ENCODE measurements at places on chromosomes 7 and 10.

- no peak for DNase-seq
- H3K4me3 ChIP-seq, result no peak overlapping the region
- no peaks in the 10 kb centered on the region for H3K27me3 ChIP-seq
- no peaks in the 10 kb centered on the region for H3K4me1 ChIP-seq
- no peaks in the 10 kb centered on the region for H3K36me3 ChIP-seq
- no peak overlapping the region for H3K27ac ChIP-seq
Measured at GRCh38 chr10:113423981-113424721, 128.7 kb upstream of the HABP2 start.

- peak; percentile 1 for DNase-seq
- H3K4me1 ChIP-seq, result no peaks in the 10 kb centered on the region
- no peaks in the 10 kb centered on the region for H3K36me3 ChIP-seq
Measured at GRCh38 chr10:106189292-106189691, 975.2 kb downstream of the SORCS1 start.

GRCh38 chr7:56447864-56448693, 331.9 kb upstream of the NUPR2 start:
- no peak overlapping the region for H3K27ac ChIP-seq
- H3K4me1 ChIP-seq, result no peaks in the 10 kb centered on the region
- DNase-seq, result no peak
- no peak overlapping the region for H3K4me3 ChIP-seq

DNA sequence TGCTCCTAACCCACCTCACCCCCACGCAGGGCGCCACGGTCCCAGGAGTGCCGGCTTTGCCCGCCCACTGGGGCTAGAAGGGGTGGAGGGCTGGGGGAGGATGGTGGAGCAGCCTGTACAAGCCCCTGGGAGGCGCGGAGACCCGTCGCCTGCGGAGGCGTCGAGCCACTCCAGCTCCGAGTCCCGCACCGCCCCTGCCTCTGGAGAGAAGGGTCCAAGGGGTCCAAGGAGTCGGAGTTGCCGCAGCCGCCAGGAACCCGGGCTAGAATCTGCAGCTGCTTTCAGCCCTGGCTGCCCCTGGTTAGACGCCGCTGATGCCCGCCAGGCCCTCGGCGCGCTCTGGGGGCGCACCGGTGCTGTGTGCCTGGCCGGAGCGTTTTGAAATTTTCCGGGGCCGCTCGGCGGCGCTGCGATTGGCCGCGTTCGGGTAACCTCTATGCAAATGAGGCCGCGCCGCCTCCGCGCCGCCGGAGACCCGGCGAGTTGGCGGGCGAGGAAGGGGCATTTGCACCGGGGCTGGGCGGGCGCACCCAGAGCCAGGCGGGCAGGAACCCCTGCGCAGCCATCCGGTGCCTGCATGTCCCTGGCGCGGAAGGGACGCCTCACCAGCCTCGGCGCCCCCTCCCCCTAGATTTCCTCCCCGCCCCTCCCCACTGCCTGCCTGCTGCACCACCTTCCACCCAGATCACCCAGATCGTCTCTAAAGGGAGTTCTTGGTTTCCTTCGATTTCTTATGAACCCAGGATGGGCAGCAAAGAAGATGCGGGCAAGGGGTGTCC, at the start of gene HMX2:
Gene HMX2, plus strand, starts transcription at position 502 of the 779 bp plus-strand sequence. Its CDS starts 243 bp downstream, at position 745.
- DNase-seq, result no peak
- H3K27me3 ChIP-seq, result 0 out of 2 replicates have a peak, but pooled peaks cover 3% of the 10 kb centered on the region
- H3K4me3 ChIP-seq, result no peak within 1 kb of the TSS
- no peaks in the 10 kb centered on the region for H3K36me3 ChIP-seq
- no peak within 1 kb of the TSS for H3K27ac ChIP-seq
- H3K4me1 ChIP-seq, result no peaks in the 10 kb centered on the region

GRCh38 chr7:135772639-135773222, 24.1 kb upstream of the FAM180A start:
- no peaks in the 10 kb centered on the region for H3K27me3 ChIP-seq
- DNase-seq, result no peak
- H3K4me1 ChIP-seq, result peaks cover 36% of the 10 kb centered on the region
- H3K27ac ChIP-seq, result peak overlapping the region; percentile 77

GRCh38 chr10:77016855-77017254, 620.8 kb downstream of the KCNMA1 start:
- no peaks in the 10 kb centered on the region for H3K36me3 ChIP-seq
- H3K27me3 ChIP-seq, result no peaks in the 10 kb centered on the region
- H3K27ac ChIP-seq, result no peak overlapping the region
- DNase-seq, result no peak
- H3K4me3 ChIP-seq, result no peak overlapping the region
- no peaks in the 10 kb centered on the region for H3K4me1 ChIP-seq

- no peaks in the 10 kb centered on the region for H3K27me3 ChIP-seq
- DNase-seq, result no peak
- H3K4me3 ChIP-seq, result no peak overlapping the region
- no peak overlapping the region for H3K27ac ChIP-seq
- no peaks in the 10 kb centered on the region for H3K36me3 ChIP-seq
Measured at GRCh38 chr10:68870545-68871104, 30.5 kb upstream of the DDX50 start.

DNA sequence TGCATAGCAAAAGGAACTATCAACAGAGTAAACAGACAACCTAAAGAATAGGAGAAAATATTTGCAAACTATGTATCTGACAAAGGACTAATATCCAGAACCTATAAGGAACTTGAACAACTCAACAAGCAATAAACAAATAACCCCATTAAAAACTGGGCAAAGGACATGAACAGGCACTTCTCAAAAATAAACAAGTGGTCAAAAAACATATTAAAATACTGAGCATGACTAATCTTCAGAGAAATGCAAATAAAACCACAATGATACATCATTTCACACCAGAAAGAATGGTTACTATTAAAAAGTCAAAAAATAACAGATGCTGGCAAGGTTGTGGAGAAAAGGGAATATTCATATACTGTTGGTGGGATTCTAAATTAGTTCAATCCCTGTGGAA, 17.1 kb downstream of the MAGI2 start:
- no peak overlapping the region for H3K4me3 ChIP-seq
- no peak overlapping the region for H3K27ac ChIP-seq
- H3K36me3 ChIP-seq, result no peaks in the 10 kb centered on the region
- no peaks in the 10 kb centered on the region for H3K4me1 ChIP-seq
- no peak for DNase-seq

DNA sequence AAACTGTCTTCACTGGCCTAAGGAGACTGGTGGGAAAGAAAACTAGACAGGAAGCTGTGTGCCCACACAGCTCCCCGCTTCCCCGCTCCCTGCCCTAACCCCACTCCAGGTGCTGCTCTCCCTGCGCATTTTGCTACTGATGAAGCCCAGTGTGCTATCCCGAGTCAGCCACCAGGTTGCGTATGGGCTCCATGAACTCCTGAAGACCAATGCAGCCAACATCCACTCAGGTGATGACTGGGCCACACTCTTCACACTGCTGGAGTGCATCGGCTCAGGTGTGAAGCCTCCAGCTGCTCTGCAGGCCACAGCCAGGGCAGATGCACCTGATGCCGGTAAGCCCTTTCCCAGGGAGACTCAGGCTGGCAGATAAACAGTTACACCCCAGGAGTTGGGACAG, 20.3 kb upstream of the NFKB2 start:
- 0 out of 2 replicates have a peak, but pooled peaks cover 4% of the 10 kb centered on the region for H3K4me1 ChIP-seq
- H3K27ac ChIP-seq, result no peak overlapping the region
- no peak overlapping the region for H3K4me3 ChIP-seq
- H3K36me3 ChIP-seq, result no peaks in the 10 kb centered on the region

DNA sequence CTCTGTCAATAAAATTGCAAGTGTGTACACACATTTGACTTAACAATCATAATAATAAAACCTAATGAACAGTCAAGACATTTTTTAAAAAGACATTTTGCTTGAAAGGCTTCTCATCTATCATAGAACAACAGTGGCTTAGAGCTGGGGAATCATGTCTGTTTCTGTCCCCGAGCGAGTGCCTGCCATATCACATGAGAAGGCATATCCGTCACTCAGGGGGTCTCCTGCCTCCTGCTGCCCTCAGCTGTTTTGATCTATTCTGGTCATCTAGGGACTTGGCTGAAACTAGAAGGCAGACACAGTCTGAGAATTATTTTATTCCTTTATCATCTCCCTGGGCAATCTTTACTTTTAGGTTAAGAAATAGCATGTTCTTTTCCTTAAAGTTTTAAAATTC, 278.7 kb upstream of the KLF6 start:
- no peak overlapping the region for H3K4me3 ChIP-seq
- peaks cover 10% of the 10 kb centered on the region for H3K4me1 ChIP-seq
- H3K36me3 ChIP-seq, result no peaks in the 10 kb centered on the region
- no peak for DNase-seq
- no peaks in the 10 kb centered on the region for H3K27me3 ChIP-seq

DNA sequence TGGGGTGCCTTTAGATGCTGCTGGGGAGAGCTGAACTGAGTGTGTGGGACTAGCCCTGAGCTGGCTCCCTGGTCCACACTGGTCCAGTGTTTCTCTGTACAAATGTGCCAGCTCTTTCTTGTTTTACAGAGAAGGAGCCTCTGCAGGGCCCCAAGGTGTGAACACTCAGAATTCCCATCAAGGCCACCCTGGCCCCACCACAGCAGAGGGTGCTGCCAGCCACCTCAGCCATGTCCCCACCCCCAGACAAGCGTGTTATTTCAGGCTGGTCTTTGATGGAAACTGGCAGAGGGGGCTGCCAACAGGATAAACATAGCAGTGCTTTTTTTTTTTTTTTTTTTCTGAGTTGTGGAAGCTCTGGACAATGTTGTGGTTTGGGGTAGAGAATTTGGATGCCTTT, 68.5 kb upstream of the LRRC18 start:
- no peaks in the 10 kb centered on the region for H3K36me3 ChIP-seq
- H3K27me3 ChIP-seq, result peaks cover 45% of the 10 kb centered on the region
- no peak overlapping the region for H3K4me3 ChIP-seq
- no peaks in the 10 kb centered on the region for H3K4me1 ChIP-seq
- no peak for DNase-seq

GRCh38 chr10:89414879-89415821, 782 bp downstream of the IFIT5 start:
- no peak for DNase-seq
- no peaks in the 10 kb centered on the region for H3K27me3 ChIP-seq
- H3K27ac ChIP-seq, result peak overlapping the region; percentile 83
- peaks cover 8% of the 10 kb centered on the region for H3K4me1 ChIP-seq
- peak overlapping the region; percentile 90 for H3K4me3 ChIP-seq

DNA sequence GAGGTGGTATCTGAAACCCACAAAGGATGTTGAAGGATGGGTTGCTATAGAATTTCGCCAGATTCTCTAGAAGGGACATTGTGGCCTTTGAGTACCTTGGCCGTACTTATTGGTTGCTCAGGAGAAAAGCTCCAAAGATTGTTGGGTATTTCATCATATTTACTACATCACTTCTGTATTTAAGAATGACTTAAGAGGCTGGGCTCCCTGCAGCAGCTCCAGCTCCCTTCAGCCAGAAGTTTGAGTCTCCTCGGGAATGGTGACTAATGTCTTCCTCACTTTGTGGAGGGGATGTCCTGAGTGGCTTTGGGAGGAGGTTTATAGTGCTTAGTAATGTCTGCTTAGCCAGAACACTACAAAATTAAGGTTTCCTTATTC, 18.1 kb downstream of the MINDY4 start:
- H3K27ac ChIP-seq, result no peak overlapping the region
- H3K4me1 ChIP-seq, result no peaks in the 10 kb centered on the region
- H3K4me3 ChIP-seq, result no peak overlapping the region
- no peak for DNase-seq

GRCh38 chr7:100693312-100694097, 545 bp downstream of the GIGYF1 start:
- DNase-seq, result no peak
- peak overlapping the region; percentile 97 for H3K4me3 ChIP-seq
- no peak overlapping the region for H3K27ac ChIP-seq
- H3K36me3 ChIP-seq, result no peaks in the 10 kb centered on the region
- peaks cover 13% of the 10 kb centered on the region for H3K4me1 ChIP-seq

- no peaks in the 10 kb centered on the region for H3K4me1 ChIP-seq
- H3K27ac ChIP-seq, result no peak overlapping the region
- peaks cover 12% of the 10 kb centered on the region for H3K27me3 ChIP-seq
- peak; percentile 32 for DNase-seq
- H3K36me3 ChIP-seq, result no peaks in the 10 kb centered on the region
Measured at GRCh38 chr7:26022982-26023381, 129.0 kb upstream of the NFE2L3 start.

DNA sequence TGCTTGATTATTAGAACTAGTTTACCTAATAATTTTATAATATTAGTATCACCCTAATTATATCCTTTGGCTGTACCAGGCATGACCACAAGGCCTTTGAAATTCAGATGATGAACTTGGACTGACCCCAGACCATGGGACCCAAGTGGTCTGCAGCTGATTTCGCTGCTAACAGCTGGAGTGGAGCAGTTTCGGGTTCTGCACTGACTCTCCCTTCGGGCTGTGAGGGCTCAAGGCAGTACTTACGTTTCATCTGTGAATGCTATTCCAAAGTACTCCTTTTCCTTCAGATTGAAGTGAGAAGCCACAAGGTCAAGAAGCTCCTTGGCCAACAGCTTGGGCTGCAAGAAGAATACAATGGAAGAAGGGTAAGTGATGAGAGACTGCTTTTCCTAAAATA, 223.8 kb downstream of the PRPF18 start:
- H3K27ac ChIP-seq, result no peak overlapping the region
- no peaks in the 10 kb centered on the region for H3K27me3 ChIP-seq
- H3K4me3 ChIP-seq, result no peak overlapping the region
- H3K36me3 ChIP-seq, result no peaks in the 10 kb centered on the region
- H3K4me1 ChIP-seq, result peaks cover 17% of the 10 kb centered on the region
- no peak for DNase-seq

GRCh38 chr7:55224111-55224510, 141.0 kb upstream of the LANCL2 start:
- peaks cover 34% of the 10 kb centered on the region for H3K27me3 ChIP-seq
- H3K4me3 ChIP-seq, result no peak overlapping the region
- no peaks in the 10 kb centered on the region for H3K36me3 ChIP-seq
- no peak overlapping the region for H3K27ac ChIP-seq

DNA sequence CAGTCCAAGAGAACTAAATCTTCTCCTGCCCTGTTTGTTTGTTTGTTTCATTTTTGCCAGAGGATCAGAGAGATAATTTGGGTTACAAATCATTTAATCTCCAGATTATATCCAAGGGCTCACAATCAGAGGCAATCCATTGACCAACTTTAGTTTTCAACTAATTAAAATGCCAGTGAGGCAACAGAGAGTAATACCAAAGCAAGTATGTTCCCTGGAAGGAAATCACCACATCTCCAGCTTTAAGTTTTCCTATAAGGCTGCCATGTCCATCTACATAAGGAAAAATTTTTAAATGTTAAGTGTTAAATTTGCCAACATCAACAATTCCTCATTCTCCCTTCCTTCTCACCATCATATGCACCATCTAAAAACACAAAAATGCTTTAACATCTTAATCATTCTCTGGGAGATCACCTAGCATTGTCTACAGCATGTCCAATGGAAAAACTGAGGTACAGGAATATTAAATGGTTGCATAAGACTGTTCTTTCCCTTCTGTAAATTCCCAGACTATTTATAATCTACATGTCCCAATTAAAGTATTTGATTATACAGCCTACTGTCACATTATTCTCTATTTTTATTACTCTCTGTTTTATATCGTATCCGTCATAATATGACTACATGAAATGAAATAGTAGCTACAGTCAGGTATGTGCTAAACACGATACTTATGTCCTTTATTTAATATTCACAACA, 14.1 kb downstream of the USP54 start:
- peaks cover 4% of the 10 kb centered on the region for H3K36me3 ChIP-seq
- peak overlapping the region; percentile 80 for H3K27ac ChIP-seq
- H3K4me3 ChIP-seq, result no peak overlapping the region
- H3K27me3 ChIP-seq, result no peaks in the 10 kb centered on the region
- peaks cover 35% of the 10 kb centered on the region for H3K4me1 ChIP-seq

- peak overlapping the region; percentile 84 for H3K27ac ChIP-seq
- H3K36me3 ChIP-seq, result no peaks in the 10 kb centered on the region
- H3K4me3 ChIP-seq, result no peak overlapping the region
- H3K4me1 ChIP-seq, result peaks cover 58% of the 10 kb centered on the region
Measured at GRCh38 chr10:102627736-102628293, 16.5 kb upstream of the TRIM8 start.

GRCh38 chr7:98727146-98727709, 110.1 kb downstream of the NPTX2 start:
- no peak overlapping the region for H3K4me3 ChIP-seq
- no peak overlapping the region for H3K27ac ChIP-seq
- H3K36me3 ChIP-seq, result no peaks in the 10 kb centered on the region
- no peak for DNase-seq
- peaks cover 63% of the 10 kb centered on the region for H3K27me3 ChIP-seq

Data from PC-9 (cell line).